ENCODE measurements at places on chromosomes 5 and 9.

GRCh38 chr9:91308191-91308590 lies 53.5 kb downstream of the AUH start:
- no peak for DNase-seq

GRCh38 chr5:61603211-61603908 lies 271.3 kb downstream of the ZSWIM6 start:
- no peak for DNase-seq

GRCh38 chr9:16729651-16730050 lies 140.8 kb downstream of the BNC2 start:
- DNase-seq = peak; percentile 57

- DNase-seq = no peak
These were observed 30.2 kb downstream of the GOLGA2 start for GRCh38 chr9:128245421-128246151.

DNA sequence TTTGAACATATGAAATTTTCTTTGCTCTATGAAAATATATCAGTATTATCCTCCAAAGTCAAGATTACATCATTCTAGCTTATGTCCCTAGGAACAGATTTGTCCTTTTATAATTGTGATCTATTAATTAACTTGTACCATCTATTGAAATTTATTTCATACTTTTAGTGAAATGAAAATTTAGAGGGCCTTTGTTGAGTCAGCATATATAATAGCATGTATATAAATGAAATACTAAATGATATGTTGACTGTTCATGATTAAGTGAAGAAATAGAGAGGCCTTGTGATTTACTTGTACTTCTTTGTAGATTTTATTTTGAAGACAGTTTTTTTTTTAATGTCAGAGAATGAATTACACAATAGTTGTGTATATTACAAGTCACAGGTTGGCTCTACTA lies 86.4 kb downstream of the PARP8 start:
- DNase-seq = no peak

DNA sequence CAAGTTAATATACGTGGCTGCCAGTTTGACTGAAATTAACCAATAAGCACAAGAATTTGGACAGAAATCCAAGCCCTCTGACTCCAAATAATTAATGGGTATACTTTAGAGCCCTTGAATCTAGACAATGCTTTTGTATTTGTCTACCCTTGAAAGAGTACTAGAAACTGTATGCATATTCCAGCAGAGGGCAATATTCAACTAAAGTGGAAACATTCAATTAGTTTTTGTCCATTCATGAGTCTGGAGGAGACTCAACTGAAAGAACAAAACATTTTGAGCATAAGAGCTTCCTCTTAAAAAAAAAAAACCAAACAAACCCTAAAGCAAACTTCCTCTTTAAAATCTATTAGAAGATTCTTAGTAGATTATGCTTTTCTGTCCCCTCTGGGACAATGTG lies 157.8 kb downstream of the ARHGEF28 start:
- DNase-seq = no peak

DNA sequence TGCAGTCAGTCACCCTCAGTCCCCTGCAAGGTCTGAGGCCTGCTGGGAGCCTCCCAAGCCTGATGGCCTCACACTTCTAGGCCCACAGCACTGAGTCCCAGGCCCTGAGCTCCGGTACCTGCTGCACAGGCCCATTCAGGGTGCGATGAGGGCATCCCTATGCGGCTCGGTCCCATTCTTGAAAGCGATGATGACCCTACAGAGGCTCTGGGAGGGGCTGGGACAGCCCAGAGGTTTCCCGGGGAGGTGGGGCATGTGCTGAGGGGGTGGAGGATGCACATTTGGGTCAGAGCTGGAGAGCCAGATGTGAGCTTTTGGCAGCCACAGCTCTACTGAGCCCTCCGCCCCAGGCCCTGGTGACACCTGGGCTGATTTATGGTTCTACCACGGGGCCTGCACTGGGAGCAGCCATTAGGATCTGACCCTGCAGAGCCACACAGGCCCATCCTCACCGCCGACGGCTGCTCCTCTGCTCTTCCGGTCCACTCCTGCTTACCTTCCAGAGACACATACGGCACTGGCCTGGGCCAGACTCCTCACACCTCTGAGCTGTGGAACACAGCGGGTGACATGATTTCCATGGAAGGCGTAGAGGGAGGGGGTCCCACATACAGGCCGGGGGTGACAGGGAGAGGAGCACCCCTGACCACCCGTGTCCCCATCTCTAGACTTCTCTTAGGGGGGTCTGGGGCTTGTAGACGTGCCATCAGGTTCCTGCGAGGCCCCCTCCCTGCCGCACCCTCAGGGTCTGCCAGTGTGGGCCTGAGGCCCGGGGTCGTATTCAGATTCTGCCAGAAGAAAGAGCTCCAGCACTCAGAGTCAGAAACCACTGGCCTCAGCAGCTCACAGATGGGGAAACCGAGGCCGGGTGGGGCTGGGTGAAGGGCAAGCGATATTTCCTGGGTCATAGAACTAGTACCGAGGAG lies 53.4 kb downstream of the COL23A1 start:
- DNase-seq = no peak

GRCh38 chr5:139808481-139809330 lies 13.1 kb downstream of the PSD2 start:
- DNase-seq = no peak

DNA sequence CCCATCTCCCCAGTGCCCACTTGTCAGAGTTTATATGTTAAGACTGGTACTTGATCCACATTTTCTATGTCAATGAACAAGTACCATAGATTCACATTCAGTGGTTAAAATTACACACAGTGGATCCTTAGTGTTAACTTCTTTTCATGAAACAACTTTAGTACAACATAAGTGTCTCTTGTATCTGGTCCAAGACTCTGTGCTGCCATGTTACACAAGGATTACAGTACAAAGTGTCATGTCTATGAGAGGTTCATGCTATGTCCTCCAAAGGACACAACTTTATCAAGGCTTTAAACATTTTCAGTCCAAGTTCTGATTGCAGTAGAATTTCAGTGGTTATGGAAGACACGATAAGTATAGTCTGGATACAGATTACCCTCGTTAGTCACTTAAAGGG lies 13.3 kb upstream of the VLDLR start:
- DNase-seq = no peak

DNA sequence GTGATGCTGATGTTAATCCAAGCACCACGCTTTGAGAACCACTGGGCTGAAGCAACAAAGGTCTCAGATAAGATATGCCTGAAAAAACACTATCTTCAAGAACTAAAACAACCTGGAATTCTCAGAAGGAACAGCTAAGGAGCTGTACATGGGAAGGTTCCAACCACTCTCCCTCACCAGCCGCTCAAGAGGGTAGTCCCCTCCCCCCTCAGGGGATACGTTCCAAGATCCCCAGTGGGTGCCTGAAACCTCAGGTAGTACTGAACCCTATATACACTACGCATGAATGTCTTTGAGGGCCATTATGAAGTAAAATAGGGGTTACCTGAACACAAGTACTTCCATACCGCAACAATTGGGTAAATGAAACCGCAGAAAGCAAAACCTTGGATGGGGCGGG lies 1.9 kb downstream of the BOD1 start:
- no peak for DNase-seq

DNA sequence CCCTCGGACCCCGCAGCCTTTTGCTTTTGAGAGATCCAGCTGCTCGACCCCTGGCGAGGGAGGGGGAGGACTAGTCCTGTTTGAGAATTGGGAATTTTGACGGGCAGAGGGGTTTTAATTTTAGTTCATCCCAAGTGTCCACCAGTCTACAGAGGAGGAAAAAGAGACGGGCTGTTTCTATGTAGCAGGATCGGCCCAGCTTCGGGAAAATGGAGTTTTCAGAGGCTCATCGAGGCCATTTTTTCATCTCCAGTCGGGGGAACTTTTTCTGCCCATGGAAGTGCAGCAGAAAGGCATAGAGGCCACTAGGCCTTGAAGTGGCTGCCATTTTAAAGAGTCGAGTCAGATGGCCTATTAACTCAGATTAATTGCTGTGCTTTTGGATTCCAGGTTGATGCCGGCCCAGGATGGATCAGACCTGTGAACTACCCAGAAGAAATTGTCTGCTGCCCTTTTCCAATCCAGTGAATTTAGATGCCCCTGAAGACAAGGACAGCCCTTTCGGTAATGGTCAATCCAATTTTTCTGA lies 1.2 kb downstream of the NSD1 start:
- no peak for DNase-seq

DNA sequence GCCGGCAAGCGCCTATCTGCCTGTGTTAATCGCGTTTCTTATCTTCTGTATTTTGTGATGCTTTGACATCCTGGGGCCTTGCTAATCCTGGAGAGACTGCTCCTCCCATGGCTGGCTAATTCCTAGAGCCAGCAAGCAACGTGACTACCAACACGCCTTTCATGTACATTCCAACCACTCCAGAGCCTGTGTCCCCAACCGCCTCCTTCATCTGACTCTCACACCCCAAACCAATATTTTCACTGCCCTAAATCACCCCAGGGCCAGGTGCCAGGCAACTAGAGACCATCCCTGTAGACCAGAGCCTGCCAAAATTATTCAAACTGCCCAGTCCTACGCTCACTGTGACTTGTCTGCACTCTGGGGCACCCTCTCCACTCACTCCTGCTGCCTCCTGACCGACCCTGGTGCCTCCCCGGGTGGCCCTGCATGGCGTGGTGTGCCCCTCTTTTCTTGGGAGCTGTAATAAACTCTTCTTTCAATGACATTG lies 50.5 kb upstream of the COL5A1 start:
- no peak for DNase-seq

DNA sequence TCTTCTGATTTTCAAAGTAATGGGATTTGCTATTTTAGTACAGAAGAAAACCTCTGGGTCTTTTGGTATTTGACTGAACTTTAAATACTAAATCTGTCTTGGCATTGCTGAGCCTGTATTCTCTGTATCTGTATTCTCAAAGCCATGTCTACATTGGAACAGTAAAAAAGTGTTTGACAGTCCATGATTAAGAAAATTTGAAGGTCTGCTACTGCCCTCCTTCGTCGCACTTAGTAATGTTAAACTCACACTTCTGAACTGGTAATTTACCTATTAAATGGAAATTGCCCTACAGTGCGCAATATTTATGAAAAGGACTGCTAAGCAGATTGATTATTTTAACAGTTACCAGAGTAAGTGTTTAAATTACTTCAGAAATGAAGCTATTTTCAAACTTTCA lies 165.7 kb upstream of the SMC2 start:
- no peak for DNase-seq

DNA sequence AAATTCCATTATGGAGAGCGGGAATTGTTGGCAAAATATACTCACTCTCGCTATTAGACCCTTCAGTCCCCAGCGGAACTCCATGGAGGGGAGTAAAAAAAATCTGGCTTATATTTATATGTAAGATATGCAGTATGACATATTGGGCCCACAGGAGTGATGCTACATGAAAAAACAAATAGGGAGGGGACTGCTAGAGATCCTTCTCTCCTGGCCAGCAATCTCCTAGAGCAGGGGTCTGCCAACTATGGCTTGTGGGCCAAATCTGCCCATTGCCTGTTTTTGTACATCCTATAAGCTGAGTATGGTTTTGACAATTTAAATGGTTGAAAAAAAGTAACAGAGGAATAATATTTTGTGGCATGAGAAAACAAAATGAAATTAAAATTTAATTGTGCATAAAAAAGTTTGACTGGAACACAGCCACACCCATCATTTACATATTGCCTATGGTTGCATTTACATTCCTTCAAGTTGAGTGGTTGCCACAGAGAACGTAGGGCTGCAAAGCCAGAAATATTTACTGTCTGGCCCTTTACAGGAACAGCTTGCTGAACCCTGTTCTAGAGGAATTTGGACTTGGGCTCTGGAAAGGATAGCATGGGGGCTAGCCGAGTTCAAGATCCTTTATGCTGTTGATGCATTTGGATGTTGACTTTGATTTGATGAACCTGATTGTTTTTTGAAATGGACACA lies 197.3 kb upstream of the CLINT1 start:
- DNase-seq = no peak

- DNase-seq = no peak
These were observed 77.7 kb upstream of the IL17B start for GRCh38 chr5:149456597-149457392.

- DNase-seq = no peak
These were observed 663.6 kb upstream of the ZNF608 start for GRCh38 chr5:125409861-125410536.

GRCh38 chr5:134114886-134115805 lies 665 bp downstream of the TCF7 start:
- no peak for DNase-seq

DNA sequence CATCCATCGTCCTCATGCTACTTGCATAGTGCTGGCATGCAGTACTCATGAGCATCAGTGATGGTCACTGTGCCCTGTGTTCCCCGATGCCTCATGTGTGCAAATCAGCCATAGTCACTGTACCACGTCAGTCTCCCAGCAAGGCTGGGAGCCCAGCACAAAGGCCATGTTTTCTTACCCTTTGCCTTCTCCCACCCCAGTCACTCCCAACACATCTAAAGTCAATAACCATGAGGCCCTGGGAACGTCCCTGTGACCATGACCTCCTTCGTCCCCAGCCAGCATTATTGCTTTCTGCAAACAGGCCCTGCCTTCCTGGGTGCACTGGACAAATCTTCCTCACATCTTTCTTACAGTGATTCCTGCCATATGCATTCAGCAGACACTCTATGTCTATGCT lies 406.1 kb downstream of the ICE1 start:
- no peak for DNase-seq

DNA sequence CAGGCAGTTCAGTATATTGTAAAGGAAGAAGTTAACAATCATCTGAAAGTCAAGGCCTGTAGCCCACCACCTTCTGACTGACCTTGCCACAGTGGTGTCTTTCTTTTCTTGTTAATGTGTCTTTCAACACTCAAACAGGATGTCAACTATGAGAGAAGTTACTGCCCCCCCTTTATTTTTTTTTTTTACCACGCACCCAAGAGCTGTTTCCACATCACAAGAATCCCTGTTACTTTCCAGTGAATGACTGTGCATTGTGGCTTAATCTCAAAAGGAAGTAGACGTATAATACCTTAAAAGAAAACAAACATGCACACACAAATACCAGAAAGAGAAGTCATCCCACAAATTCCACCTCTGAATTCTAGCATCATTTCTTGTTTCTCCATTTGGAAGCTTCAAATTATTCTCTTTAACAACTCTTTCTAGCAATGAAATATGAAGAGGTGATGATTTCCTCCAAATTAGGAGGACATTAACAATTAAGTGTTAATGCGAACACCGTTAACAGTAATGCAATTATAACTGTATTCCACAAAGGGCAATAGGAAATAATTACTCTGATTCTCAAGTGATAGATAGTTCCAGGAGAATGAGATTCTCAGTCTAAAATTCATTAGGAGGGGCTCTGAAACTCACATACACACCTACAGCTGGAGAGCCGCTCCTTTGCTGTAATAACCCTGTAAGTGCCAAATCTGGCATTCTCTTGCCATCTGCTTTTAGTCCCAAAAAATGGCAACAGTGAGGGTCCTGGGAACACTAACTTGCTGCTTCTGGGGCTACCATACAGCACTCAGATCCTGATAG lies 201.0 kb downstream of the EFNA5 start:
- DNase-seq = no peak

- DNase-seq = no peak
These were observed 9.0 kb upstream of the PHF19 start for GRCh38 chr9:120885958-120886357.

DNA sequence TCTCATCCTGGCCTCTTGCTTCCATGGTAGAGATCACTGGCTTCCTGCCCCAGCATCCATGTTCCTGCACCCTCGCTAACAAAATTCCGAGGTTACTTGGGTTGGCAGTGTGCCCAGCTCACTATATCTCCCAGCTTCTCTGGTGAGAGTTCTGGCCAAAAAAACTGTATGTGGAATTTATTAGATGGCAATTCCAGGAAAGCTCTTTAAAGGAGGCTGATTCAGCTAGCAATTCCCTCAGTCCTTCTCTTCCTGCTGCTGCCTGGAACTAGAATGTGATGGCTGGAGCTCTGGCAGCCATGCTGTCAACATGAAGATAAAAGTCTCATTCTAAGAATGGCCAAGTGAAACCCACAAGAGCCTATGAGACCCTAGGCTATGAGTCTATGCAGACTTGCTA lies 88.8 kb downstream of the SECISBP2 start:
- DNase-seq = no peak

Measured in NCI-H526 treated with DMSO at 0.1 percent for 48 hours (cell line).